ENCODE measurements at places on chromosomes 2 and 18. TPM values are rescaled to one million over a fixed set of nuclear protein-coding genes. Genes with fewer than 3 reads are reported as not detected.

The CXCR1 gene
- total RNA-seq, result not detected

The GAREM1 gene
- 4.1 TPM for total RNA-seq

The PLA2R1 gene
- 10.0 TPM for total RNA-seq

The CD302 gene
- 6.1 TPM for total RNA-seq

The TUBA3E gene
- not detected for total RNA-seq

The RAB6C gene
- total RNA-seq, result not detected

The DES gene
- total RNA-seq, result 3.7 TPM

The UGT1A5 gene
- total RNA-seq, result not detected

The FOSL2 gene
- total RNA-seq, result 59.2 TPM

The SERPINB3 gene
- not detected for total RNA-seq

The LIPT1 gene
- total RNA-seq, result 4.6 TPM

The DPP10 gene
- not detected for total RNA-seq

The ALPG gene
- total RNA-seq, result not detected

The LYPD6B gene
- total RNA-seq, result 2.0 TPM

The REG3A gene
- total RNA-seq, result not detected

The SLC5A7 gene
- not detected for total RNA-seq

The ARHGAP28 gene
- total RNA-seq, result 10.5 TPM

The OR6B2 gene
- not detected for total RNA-seq

The G6PC2 gene
- total RNA-seq, result not detected

The VWA3B gene
- total RNA-seq, result 0.09 TPM

All from smooth muscle cell of bladder (primary cell).